ENCODE measurements at places on chromosomes 2 and 18.

- DNase-seq = no peak
These were observed 312.5 kb downstream of the RND3 start for GRCh38 chr2:150174971-150175421.

DNA sequence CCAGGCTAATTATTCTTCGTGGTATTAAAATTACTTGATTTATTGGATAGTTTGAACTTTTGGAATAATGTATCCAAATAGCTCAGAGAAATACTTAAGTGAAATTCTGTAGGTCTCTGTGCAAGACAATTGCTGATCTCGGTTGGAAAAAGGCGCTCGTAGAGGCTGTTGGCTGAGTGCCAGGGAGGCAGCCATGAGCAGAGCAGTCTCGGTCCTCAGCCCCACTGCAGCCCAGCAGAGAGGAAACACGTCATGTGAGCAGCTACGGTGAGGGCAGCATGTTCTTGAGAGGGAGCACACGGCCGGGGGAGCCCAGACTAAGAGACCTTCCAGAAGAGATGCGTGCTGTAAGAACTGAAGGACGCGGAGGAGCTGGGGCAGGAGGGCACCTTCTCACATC is 42.5 kb downstream of the DCDC2C start:
- no peak for DNase-seq

DNA sequence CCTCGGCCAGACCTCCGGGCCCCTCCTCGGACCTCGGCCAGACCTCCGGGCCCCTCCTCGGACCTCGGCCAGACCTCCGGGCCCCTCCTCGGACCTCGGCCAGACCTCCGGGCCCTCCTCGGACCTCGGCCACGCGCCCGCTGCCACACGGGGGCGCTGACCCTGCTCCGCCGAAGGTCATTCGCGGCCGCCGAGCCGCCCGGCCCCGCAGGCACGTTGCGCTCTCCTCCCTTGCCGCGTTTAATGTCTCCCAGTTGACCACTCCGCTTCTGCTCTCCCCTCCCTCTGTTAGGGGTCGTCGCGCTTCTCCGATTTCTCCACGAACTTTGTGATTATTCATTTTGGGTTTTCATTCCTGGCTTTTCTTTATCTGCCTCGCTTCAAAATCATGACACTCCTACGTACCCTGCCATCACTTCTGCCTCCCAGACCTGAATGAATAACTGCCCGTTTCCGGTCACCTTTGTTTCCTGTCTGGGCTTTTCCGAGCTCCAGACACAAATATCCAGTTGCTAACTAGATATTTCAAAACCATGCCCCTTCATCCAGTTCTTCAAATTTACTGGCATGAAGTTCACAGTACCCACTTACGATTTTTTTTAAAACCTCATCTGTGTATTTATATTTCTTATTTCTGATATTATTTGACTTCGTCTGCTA is 14.8 kb upstream of the COLEC12 start:
- DNase-seq = no peak

- DNase-seq = peak; percentile 1
These were observed 105.5 kb downstream of the RNF144A start for GRCh38 chr2:7022492-7023385.

- DNase-seq = no peak
These were observed 194.5 kb downstream of the IKZF2 start for GRCh38 chr2:212956665-212957607.

GRCh38 chr2:213848631-213849030 is 562.2 kb upstream of the VWC2L start:
- peak; percentile 7 for DNase-seq

- peak; percentile 97 for DNase-seq
These were observed 111.7 kb downstream of the CDH2 start for GRCh38 chr18:28065031-28065792.

- DNase-seq = no peak
These were observed 121.2 kb downstream of the TCF4 start for GRCh38 chr18:55466789-55467188.

DNA sequence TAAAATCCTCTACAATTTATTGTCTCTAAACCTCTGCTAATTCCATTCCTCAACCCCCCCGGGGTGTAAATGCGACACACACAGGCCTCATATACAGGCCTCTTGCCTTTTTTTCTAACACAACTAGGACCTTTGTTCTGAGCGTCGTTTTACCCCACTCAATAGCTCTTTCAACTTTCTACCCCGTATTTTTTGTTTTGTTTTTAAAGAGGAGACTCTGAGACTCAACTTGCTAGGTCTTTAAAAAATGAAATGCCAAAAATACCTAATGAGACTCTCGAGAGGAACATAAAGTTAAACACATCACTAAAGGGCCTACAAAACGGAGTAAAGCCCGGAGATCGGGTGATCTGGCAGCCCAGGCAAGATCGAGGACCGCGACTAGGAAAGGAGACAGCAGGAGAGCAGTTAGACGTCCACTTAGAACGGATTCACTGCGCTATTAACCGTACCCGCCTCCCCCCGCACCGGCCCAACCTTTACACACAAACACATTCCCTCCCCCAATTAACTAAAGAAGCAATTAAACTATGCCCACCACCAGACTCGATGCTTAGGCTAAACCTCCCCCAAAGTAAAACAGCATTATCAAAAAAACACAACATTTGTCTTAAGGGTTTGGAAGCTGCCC is 1.7 kb downstream of the TRIP12 start:
- DNase-seq = peak; percentile 26

- DNase-seq = peak; percentile 34
These were observed 1957.7 kb upstream of the CELF4 start for GRCh38 chr18:39523281-39523680.

- no peak for DNase-seq
These were observed 63.6 kb downstream of the TNP1 start for GRCh38 chr2:216796115-216796840.

DNA sequence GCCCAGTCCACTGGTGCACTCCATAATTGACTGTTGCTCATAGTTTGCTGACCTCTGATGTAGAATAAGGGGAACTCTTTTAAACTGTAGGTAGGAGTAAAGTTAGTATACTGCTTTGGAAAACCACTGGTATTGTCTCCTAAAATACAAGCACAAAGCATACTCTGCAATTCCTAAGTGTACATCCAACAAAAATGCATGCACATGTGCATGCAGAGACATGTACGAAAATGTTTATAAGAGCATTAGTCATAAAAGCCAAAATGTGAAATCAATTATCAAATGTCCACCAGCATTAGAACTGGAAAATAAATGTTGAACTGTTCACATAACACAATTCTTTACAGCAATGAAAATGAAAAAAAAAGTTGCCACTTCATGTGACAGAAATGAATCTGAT is 39.8 kb upstream of the DDX18 start:
- peak; percentile 1 for DNase-seq

GRCh38 chr2:168241208-168241607 is 6.2 kb downstream of the STK39 start:
- peak; percentile 8 for DNase-seq

GRCh38 chr18:40565805-40566509 is 1389.1 kb upstream of the PIK3C3 start:
- DNase-seq = no peak

DNA sequence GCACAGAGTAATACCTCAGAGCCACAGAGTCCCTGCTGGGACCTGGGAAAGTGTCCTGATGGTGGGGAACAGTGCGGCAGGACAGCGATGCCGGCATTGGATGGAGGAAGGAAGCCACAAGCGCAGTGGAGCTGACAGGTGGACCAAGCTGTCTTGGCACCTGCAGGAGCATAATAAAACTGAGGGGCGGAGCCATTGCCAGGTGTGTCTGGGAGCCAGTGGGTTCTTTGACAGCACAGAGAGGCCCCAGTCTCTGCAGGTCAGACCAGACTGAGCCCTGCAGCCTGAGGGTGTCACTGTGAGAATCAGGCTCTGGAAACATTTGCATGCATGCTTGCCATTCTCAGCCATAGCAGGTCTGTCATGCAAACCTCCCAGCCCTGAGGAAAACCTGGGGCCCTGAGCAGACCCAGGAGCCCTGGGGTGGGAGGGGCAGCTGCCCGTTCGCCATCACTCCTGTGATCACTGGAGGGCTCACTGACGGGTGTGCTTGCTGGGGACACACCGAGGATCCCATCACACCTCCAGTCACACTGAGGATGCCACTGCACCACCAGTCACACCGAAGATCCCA is 210.5 kb upstream of the HDAC4 start:
- no peak for DNase-seq

DNA sequence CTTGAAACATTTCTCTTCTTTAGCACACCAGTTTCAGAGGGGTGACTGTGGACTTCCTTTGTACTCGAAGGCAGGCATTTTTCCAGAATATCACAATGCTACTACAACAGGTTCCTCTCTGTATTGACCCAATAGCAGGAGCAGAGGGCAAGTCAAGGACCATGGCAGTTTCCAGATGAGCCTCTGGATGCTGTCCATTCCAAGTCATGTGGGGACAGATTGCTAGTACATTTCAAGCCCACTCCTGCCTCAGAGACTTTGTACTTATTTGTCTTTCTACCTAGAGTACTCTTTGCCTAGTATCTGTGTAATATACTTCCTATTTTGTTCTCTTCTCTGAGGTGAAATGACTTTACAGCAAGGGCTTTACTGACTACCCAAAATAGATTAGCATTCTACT is 373.9 kb downstream of the PIK3C3 start:
- DNase-seq = no peak

GRCh38 chr2:235713189-235713588 is 219.3 kb downstream of the AGAP1 start:
- DNase-seq = no peak

GRCh38 chr2:151862700-151863099 is 34.5 kb upstream of the ARL5A start:
- DNase-seq = no peak

DNA sequence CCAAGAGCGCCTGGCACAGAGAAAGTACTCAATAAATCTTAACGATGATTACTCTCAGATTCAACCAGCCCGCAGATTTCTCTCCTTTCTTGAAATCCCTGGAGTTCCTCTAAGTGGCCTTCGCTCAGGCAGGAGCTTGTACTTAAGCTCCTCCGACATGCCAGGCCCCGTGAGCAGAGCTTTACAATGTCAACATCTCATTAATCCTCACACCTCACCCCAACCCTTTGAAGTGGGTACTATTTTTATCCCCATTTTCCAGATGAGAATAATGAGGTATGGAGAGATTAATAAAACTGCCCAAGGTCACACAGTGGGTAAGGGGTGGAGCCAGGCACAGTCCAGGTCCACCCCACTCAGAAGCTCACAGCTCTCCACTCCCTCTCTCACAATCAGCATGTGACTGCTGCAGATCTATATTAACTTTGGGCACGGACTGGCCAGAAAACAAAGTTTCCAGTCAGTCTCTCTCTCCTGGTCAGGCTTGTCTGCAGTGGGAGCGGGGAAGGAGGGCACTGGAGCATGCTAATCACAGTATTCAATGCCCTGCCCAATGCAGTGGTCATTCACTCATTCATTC is 18.0 kb downstream of the DNMT3A start:
- DNase-seq = no peak

DNA sequence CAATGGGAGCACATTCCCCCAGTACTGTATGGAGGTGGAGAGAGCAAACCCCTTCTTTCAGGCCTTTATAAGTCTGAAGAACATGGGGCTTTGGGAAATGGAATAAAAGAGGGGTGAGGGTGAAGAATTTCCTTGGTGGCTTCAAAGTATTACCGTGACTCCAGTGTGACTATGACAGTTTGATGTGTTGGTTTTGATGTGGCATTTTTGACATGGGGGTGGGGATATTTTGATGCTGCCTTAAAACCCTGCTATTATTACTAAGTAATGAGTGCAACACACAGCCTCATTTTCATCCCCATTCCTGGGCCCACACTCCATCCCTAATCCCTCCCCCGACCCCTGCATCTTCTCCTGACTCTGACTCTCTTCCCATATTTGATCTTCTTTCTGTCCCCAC is 23.6 kb downstream of the QPCT start:
- DNase-seq = no peak

Measured in EH (cell line).